ENCODE measurements at places on chromosomes 1 and 21. TPM values are rescaled to one million over a fixed set of nuclear protein-coding genes. Genes with fewer than 3 reads are reported as not detected.

TMEM52 gene
- total RNA-seq: 0.65 TPM

GJA4 gene
- not detected for total RNA-seq

OLFML2B gene
- 0.40 TPM for total RNA-seq

UROD gene
- total RNA-seq: 49.2 TPM

ODR4 gene
- total RNA-seq: 20.0 TPM

SPRR2G gene
- total RNA-seq: not detected

PRAMEF26 gene
- total RNA-seq: not detected

TDRD5 gene
- total RNA-seq: 0.02 TPM

C1orf141 gene
- total RNA-seq: not detected

IL10 gene
- not detected for total RNA-seq

OR2T29 gene
- total RNA-seq: not detected

PKLR gene
- total RNA-seq: not detected

FOXO6 gene
- 0.49 TPM for total RNA-seq

RNU1-4 gene
- not detected for total RNA-seq

PARP1 gene
- total RNA-seq: 100 TPM

CCDC181 gene
- 0.17 TPM for total RNA-seq

ELOVL1 gene
- 168 TPM for total RNA-seq

VSIG8 gene
- 0.06 TPM for total RNA-seq

OPTC gene
- not detected for total RNA-seq

HCRTR1 gene
- not detected for total RNA-seq

POU3F1 gene
- total RNA-seq: 0.04 TPM

PRAMEF7 gene
- not detected for total RNA-seq

SNIP1 gene
- total RNA-seq: 11.8 TPM

SOAT1 gene
- total RNA-seq: 33.5 TPM

CNIH4 gene
- 103 TPM for total RNA-seq

KCNK1 gene
- 13.2 TPM for total RNA-seq

CELA3B gene
- total RNA-seq: not detected

FCGR2B gene
- total RNA-seq: not detected

CNR2 gene
- not detected for total RNA-seq

KIF26B gene
- 0.02 TPM for total RNA-seq

Data from A549 treated with DMSO at 1 μM for 4 hours (cell line).